ENCODE measurements at places on chromosomes 4 and X. TPM values are rescaled to one million over a fixed set of nuclear protein-coding genes. Genes with fewer than 3 reads are reported as not detected.

The ODAPH gene
- total RNA-seq, result not detected

The CBLL2 gene
- not detected for total RNA-seq

The PDLIM3 gene
- total RNA-seq, result 18.6 TPM

The TAF7L gene
- 0.89 TPM for total RNA-seq

The SMS gene
- 20.2 TPM for total RNA-seq

The VEGFC gene
- total RNA-seq, result 3.6 TPM

The CORIN gene
- total RNA-seq, result 17.6 TPM

The SYTL5 gene
- 0.15 TPM for total RNA-seq

- DNase-seq, result no peak
Measured at GRCh38 chrX:40282946-40283660, 185.3 kb upstream of the BCOR start.

GRCh38 chr4:57270346-57270745 is 160.2 kb upstream of the IGFBP7 start:
- DNase-seq, result no peak

DNA sequence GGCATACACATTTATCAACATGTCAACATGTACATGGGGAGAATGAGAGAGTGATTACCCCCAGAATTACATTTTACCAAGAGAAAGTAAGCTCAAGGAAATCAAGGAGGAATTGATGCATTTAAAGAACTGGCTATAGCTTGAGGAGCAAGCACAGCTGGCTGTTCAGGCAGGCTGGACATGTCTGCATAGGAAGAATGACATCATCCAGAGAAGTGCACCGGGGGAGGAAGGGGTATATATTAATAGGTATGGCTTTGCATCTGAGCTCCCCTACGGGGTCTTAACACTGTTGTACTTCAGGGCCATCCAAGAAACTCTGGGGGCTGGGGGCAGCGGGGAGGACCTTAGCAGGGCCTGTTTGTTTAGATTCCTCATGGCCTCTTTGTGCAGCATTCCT is 222.4 kb upstream of the VCX start:
- no peak for DNase-seq

DNA sequence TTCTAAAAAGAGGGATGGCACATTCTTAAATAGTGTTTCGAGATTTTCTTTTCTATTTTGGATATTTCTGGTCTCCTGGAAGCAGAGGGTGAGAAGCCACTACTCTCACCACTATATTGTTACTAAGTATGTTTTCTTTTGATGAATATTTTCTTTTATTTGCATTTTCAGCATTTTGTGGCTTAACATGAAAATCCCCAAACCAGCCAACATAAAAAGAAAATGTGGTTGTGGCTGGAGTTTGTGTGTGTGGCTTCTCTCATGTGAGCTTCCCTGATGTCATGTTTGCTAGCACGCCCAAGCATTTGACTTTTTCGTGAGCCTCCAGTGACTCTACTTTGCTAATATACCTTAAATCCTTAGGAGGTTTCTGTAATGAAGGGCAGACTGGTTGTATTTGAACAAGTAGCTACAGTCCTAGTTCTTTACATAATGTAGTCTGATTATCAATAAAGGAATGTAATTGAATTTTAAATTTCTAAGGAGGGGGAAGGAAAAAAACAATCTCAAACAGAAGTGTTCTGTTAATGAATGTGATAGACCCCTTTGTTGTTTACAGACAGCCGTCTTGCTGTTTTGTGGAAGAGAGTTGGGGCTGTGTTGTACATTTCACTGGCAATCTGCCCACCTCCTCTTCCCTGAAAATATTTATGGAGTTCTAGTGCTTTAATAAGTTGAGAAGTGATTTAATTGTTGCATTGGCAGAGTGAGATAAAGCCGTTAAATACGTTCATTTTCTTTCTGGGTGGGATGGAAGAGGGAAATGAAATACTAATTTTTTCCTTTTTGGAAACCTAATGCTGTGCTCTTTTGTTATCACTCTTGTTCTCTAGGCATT is 114.6 kb downstream of the ARHGAP10 start:
- DNase-seq, result no peak

- DNase-seq, result no peak
Measured at GRCh38 chr4:163172647-163173046, 6.0 kb upstream of the NAF1 start.

DNA sequence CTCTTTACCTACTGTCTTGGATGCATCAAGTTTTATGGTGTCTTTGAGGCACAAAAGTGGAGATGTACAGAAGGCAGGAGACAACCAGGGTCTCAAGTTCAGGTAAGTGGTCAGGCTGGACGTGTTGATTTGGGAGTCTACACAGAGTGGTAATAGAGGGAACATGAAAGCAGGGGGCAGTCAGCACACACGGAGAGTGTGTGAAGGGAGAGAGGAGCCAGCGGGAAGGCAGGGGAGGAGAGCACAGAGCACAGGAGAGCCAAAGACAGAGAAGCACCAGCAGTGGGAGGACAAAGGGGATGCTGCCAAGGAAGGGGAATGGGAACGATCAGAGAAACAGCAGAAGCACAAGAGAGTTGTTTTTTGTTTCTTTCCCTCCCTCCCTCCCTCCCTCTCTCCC is 32.9 kb downstream of the TMEM150C start:
- DNase-seq, result no peak

GRCh38 chr4:33739884-33740632 is 2504.3 kb downstream of the ARAP2 start:
- no peak for DNase-seq

DNA sequence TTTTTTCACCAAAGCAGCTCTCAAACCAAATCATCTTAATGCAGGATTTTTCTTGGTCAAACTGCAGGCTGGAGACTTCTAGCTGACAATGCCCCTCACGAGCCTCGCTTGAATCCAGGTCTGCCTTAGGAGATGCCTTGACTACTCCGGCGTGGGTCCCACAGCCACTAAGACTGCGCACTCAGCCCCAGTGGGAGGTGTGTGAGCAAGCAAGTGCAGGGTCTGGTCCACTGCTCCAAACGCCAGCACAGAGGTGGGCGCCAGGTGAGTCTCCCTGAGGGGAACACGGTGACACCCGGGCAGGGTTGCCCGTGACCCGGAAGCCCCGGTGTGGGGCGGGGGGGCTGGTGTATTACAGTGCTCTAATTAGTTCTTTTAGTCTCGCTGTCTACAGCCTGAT is 838.3 kb downstream of the NLGN4X start:
- DNase-seq, result no peak

DNA sequence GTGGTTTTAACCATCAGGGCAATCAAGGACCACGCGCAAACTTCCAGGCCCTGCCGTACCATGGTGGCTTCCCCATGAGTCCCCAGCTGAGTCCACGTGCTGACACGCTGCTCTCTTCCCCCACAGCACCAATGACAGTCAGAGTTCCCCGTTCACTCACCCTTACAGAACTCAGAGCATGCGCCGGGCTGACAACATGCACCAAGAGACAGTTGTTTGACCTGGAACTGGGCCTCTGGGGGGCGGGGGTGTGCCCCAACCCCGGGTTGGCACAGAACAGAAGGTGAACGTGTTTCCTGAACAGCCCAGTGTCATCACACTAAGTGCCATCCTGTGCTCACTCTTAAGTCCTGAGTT is 29.4 kb downstream of the IRF2 start:
- DNase-seq, result no peak

- DNase-seq, result no peak
Measured at GRCh38 chr4:79626611-79627010, 218.6 kb upstream of the GK2 start.

DNA sequence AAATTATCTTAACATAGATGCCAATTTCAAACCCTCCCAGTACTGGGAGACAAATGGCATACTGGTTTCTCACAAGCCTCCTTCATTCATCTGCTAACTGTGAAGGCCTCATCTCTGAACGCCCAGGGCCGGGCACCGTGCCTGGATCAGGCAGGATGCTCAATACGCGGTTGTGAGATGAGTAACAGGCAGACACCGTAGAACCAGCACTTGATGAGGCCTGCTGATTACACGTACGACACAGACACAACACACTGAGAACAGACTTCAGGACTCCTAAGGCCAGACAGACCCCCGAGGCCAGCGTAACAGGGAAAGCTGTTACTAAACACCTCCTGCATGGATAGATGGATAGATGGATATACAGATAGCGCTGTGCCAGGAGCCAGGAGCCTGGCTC is 154.6 kb downstream of the AFAP1 start:
- no peak for DNase-seq

DNA sequence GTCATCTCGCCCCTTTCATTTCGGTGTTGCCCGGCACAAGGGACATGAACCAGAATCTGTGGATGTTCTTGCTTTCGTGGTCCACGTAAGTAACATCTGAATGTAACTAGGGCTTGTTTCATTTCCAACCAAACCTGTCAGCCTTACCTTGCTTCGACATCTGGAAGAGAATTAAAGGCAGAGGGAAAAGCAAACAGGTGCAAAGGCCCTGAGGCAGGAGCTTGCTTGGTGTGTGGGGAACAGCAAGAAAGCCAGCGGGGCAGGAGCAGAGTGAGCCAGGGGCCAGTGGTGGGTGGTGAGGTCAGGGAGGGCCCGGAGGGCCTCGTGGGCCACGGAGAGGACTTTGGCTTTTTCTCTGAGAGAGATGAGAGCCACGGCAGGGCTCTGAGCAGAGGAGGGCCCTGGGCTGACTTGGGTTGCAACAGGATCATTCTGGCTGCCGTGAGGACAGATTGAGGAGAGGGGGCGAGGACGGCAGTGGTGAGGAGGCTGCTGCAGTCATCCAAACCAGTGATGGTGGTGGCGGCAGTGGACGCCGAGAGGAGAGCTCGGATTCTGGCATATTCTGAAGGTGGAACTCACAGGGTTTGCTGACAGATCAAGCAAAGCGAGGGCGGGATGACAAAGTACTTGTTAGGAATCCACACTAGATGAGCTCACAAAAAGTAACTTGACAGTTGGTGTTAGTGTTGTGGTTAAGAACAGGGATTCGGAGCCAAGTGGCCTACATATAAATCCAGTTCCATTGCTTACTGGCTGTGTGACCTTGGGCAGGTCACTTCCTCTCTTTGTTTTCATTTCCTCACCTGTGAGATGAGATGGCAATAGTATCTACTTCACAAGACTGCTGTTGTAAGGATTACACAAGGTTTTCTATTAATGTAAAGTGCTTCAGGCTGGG is 6.8 kb upstream of the WDR13 start:
- DNase-seq, result no peak

DNA sequence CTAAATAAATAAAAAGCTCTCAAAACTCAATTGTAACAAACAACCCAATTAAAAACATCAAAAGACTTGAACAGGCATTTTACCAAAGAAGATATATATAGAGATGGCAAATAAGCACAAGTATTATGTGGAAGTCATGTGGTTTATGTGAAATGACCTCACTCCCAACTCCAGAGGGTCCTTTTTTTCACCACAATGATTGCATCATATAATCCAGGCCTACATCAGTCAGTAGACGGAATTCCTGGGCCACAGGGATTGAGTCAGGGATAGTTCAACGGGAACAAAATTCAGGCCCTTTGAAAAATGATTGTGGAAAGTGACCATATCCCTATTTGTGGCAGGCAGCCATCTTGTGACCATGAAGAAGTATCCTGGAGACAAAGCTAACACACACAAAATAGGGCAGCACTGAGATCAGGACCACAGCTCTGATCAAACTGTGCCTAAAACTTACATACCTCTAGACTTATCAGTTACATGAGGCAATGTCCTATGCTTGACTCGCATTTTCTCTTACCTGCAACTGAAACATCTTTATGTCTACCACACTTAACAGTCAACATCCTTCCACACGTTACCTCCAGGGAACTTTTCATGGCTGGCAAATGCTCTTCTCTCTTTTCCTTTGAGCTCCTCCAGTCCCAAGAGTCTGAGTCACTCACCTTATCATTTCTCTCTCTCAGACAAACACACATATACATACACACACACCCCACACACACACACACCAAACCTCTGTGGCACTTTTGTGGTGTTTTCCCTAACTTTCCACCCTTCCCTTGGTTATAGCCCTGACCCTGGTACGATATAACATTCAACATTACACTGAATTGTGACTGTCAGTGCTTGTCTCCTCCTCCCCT is 113.5 kb downstream of the PHF8 start:
- no peak for DNase-seq

GRCh38 chr4:155960522-155960921 is 6.9 kb upstream of the CTSO start:
- DNase-seq, result no peak

DNA sequence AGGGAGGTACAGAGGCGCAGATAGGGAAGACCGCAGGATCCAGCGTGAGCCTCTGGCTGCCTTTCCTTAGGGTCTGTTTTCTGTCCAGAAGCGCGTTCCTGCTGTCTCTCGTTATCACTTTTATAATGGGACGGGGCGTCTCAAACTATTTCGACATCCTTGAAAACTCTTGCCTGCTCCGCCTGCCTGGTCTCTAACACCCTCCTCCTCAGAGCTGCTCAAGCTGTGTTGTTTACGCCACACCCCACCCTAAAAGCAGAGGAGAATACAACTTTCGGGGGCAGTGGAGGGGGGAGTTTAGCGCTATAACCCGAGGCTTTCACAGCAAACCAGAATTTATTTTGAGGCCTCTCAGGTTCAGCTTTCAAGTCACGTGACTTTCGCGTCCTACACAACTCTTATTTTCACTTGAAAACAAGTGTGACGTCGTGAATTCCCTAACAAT is 646 bp upstream of the FAM3A start:
- no peak for DNase-seq

GRCh38 chrX:27918799-27919198 is 62.5 kb downstream of the DCAF8L1 start:
- no peak for DNase-seq

DNA sequence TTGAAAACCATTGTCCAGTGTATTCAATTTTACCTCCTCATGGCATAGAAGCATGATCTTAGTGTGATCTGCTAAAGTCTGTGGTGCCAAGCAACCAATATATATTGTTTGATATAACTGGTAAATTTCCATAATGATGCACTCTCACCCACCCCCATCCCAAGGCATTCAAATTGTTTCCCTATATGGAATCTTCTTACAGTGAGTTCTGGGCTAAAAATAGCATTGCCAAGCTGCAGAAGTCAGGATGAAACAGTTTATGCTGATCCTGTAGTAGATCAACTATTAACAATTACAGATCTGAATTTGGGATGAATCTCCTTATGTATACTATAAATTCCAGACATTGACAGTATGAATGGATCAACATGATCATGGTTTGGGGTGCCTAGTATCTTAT is 20.9 kb downstream of the FGF13 start:
- DNase-seq, result no peak

Measured in lower leg skin (tissue), 4 donors.